Kidney epithelial cell (primary cell): ENCODE measurements at places on chromosomes 2 and 18.

DNA sequence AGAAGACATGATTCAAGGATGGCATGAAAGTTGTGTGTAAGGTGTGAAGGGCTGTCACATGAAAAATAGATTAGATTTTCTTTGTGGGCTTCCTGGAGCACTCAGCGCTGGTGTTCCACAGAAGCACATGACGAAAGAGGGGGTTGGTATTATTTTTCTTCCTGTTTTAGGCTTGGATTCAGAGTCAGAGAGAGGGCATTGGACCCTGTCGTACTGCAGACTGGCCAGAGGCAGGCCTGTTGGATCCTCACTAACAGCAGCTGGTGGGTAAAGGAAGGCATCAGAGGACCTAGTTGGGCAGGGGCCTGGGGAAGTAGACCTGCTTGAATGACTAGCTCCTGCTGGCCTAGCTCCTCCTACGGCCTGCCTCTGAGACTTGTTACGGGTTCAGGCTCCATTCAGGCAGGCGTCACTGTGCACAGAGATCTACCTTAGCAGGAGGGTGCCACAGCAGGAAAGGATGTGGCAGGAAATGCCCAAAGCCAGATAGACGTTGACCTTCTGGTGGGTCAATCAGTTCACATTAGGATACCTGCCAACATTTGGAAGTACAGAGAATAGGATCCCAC, 13.1 kb downstream of the CTLA4 start:
- DNase-seq = no peak

DNA sequence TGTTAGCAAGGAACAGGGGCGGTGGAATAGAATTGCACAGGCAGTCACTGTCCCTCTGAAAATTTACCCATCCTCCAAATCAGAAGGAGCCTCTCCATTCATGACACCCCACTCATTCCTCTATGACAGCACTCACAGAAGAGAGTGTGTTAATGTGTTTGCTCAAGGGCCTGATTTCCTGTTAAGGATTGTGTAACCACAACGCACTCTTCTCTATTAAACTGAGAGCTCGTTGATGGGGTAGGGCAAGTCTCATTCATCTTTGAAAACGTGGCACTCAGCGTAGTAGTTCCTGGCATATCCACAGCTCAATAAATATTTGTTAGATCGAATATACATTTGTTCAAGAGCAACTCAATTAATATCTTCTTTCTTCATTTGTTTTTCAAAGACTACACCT, 106.4 kb downstream of the VAPA start:
- DNase-seq = no peak

GRCh38 chr2:20095469-20095868, 44.0 kb upstream of the LAPTM4A start:
- no peak for DNase-seq

GRCh38 chr2:218024336-218024735, 21.5 kb upstream of the TNS1 start:
- no peak for DNase-seq

GRCh38 chr2:71524476-71524875, 71.1 kb downstream of the DYSF start:
- DNase-seq = no peak

- no peak for DNase-seq
Observed at GRCh38 chr18:10846657-10847407, 302.5 kb downstream of the PIEZO2 start.

GRCh38 chr2:160432633-160433032, 61.0 kb downstream of the RBMS1 start:
- peak; percentile 70 for DNase-seq

GRCh38 chr2:181177376-181177775, 197.0 kb downstream of the UBE2E3 start:
- no peak for DNase-seq

DNA sequence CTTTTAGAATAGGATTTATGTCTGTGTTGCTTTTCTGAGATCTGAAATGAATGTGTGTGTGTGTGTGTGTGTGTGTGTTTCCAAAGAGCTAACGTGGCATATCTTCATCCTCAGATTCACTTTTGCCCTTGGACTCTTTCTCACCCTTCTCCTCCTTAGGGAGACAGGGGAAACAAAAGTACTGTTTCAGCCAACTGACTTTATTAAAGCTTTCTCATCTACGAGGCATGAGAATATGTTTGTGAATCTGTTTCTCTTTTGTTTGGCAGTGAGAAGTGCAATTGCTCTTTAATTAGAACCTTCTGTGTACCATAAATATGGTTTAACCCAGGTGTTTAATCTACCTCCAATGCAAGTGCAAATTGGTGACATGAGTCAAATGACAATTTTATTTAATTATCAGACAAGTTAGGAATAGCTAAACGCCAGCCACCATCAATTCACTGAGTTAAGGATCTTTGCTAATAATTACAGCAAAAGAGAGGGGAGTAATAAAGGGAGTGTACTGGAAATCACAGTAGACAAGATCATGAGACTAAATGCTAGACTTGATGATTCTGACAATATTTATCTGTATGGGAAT, 186.4 kb upstream of the COL3A1 start:
- DNase-seq = no peak

- DNase-seq = no peak
Observed at GRCh38 chr18:49399003-49399402, 61.4 kb downstream of the DYM start.

GRCh38 chr2:182447163-182447562, 20.3 kb upstream of the PDE1A start:
- no peak for DNase-seq

- DNase-seq = no peak
Observed at GRCh38 chr18:48073211-48073930, 142.9 kb upstream of the SMAD2 start.

DNA sequence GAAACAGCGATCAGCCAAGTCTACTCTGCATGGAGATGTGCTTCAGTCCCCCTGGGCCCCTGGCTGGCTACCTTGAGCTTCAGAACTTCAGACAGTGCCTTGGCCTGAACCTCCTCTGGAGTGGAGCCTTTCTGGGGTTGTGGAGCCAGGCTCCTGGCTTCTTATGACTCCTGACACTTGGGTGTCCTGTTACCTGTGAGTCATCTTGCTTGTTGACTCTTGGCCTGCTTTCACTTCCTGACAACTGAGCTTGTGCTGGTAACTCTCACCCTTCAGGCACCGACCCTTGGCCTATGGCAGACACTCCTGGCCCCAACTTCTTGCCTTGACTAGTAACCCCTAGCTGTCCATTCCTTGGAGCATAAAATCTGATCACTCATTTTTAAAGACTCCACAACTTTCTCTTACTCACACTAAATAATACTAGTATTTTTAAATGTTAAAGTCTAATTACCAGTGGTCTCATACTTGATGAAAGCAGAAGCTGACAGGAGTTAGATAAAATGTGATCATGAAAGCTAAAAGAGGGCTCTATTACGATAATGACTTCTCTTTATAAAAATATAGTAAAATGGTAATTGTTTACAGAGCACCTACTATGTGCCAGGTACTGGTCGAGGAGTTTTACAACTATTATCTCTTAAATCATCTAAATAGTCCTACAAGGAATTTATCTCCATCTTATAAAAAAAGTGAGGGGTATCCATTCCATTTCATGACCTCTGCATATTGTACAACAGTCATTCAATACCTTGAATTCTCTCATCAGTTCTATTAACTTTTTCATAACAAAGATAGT, 46.3 kb upstream of the VIT start:
- peak; percentile 47 for DNase-seq

DNA sequence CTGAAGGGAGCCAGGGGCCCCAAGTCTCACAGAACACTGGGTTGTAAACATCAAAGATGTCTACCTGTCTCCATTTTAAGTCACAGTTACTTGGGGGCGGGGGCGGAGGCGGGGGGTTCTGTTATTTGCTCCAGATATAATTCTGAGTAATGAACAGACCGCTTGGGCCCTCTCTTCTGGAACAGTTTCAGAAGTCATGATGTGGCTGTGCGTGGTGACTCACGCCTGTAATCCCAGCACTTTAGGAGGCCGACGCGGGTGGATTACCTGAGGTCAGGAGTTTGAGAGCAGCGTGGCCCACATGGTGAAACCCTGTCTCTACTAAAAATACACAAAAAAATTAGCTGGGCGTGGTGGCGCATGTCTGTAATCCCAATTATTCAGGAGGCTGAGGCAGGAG, 157.9 kb upstream of the APCDD1 start:
- DNase-seq = no peak

GRCh38 chr2:238685713-238686112, 162.2 kb upstream of the TWIST2 start:
- no peak for DNase-seq

- no peak for DNase-seq
Observed at GRCh38 chr18:50143886-50144285, 51.1 kb downstream of the MYO5B start.

DNA sequence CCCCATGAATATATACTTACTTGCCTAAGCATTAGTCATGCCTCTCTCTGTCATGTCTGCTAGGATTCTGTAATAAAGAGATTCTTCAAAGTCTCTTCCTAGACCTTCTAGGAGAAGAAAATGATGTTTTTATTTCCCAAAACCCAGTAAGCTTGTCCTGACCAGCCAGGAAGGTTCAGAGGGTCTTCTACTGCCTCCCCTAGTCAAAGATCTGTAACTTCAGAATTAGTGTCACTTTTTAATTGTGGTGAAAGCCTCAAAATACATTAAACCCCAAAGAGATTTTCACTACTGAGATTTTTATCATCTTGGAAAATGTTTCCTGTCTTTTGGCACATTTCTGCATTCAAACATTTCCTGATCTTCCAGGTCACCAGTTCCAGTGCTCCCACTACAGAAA, 232.9 kb upstream of the STK17B start:
- no peak for DNase-seq

DNA sequence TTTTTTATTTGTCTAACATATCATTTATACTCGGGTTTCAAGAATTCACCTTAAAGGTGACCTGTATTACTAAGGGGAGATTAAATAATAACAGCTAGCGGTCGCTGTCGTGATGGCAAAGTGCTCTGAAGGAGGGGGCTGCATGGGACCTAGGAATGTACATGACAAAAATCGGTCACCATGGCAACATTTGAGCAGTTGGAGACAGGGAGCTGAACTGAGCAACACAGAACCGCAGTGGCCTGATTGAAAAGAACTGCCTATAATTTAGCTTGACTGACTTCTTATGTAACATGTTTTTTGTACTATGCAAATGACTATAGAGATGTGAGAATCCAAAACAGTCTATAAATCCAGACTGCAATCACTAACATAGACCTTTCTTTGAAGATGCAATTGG, 34.3 kb upstream of the EPHA4 start:
- DNase-seq = no peak

DNA sequence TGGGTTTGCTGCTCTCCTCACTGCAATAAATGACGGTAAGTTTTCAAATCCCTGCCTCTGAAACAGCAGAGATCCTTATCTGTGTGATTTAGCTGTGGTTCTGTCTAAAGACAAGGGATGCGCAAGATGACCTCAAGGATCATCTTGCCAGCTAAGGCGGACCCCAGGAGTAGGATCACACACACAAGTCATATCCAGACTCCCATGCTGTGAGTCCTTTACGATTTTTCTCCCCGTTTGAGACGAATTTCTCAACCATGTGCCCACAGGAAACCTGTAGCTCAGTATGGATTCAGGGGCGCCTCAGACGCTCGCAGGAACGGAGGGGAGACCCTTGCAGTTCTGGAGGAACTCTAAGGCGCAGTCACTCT, 11.1 kb upstream of the DCTN1 start:
- no peak for DNase-seq

GRCh38 chr18:36189486-36189885, 2.2 kb downstream of the MOCOS start:
- DNase-seq = no peak

- no peak for DNase-seq
Observed at GRCh38 chr2:3617198-3617890, 22.4 kb downstream of the COLEC11 start.

DNA sequence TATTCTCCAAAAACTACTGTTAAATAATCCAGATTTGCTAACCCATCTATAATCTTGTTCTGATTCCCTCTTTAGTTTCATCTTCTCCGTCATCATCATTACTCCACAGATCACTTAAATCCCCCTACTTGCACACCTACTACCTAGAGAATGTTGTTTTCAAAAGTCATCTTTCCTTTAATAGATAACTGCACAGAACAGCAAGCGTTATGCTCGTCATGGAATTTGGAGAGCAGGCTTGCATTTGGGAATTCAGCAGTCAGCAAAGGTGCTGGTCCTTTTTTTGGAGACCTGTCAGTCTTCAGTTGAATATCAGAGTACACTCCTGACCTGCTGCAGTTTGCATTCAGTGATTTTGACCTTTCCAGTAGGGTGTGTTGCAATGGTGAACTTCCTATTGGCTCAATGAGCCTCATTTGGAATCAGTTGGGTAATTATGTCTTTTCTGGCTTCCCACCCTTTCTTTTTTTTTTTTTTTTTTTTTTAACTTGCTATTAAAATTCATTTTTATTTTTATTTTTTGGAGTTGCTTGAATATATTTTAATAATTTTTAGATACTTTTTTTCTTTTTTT, 110.6 kb downstream of the HNRNPLL start:
- no peak for DNase-seq

DNA sequence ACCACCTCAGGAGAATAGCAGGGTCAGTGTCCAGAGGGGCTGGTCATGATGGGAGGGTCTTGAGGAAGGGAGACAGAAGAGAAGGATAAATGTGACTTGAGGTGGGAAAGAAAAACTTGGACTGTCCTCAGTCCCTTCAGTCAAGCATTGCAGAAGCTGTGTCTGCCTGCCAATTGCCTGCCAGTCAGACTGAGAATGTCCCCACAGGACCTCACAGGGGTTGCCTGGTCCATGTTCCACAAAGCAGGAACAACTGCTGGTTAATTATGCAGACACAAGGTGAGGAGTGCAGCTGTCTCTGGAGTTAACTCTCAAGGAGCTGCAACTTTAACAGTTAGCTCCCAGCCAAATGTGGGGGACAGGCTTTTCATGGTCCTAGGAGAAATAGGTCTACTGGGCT, 75.7 kb downstream of the TRIM43 start:
- DNase-seq = no peak

GRCh38 chr2:80132281-80132680, 172.3 kb downstream of the LRRTM1 start:
- DNase-seq = no peak

DNA sequence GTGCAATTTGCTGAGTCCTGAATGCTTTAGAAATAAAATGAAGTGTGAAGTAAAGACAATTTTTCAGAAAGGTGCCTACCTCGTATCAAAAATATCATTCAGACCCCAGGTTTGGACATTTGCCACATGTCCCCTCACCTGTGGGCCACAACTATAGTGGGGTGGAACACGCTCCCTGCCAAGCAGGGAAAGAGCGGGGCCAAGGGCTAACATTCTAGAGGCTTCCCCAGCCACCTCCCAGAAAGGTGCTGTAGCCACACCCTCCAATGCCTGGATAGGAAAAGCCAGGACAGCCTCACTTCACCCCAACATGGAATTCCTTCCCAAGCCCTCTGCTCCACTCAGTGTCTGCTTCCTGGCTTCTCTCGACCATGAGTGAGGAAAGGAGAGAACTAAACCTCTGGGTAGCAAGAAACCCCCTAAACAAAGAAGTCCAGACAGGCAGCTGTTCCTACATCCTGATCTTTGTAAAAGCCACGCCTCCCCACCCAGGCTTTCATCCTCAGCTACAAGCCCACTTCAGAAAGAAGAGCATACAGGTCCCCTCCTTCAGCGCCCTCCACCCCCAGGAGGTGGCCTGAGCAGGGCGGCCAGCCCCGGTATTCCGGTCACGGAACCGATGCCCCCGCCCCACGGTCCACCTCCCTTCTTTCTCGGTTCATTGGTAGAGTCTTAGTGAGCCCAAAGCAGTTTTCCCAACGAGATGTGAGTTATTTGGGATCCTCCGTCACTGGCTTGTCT, 2.1 kb downstream of the COL6A3 start:
- DNase-seq = no peak

GRCh38 chr2:238665919-238666318, 182.0 kb upstream of the TWIST2 start:
- DNase-seq = no peak

GRCh38 chr2:201816657-201817575, 10.6 kb downstream of the CDK15 start:
- no peak for DNase-seq

- DNase-seq = no peak
Observed at GRCh38 chr2:172655838-172656573, 79.6 kb upstream of the RAPGEF4 start.
